Iris pigment epithelial cell (primary cell): ENCODE measurements at places on chromosomes 2 and 18.

GRCh38 chr18:45139478-45139877, 458.8 kb downstream of the SETBP1 start:
- DNase-seq, result no peak

DNA sequence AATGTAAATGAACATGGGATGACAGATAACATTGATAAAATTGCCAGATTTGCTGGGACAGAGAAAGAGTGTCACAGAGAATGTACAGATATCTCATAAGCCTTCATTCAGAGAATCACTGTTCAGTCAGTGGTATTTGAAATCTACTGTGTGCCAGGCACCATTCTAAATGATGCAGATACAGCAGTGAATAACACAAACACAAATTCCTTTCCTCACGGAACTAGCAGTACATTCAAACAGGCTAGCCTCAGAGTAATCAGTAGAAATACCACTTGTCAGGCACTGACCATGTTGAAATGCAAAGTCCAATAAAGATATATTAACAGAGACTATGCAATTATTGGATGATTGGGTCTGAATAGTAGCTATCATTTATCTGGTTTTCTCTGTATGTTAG, 211.0 kb downstream of the RDH14 start:
- DNase-seq, result peak; percentile 36

GRCh38 chr18:50880119-50880465, 1.2 kb downstream of the ME2 start:
- DNase-seq, result no peak

DNA sequence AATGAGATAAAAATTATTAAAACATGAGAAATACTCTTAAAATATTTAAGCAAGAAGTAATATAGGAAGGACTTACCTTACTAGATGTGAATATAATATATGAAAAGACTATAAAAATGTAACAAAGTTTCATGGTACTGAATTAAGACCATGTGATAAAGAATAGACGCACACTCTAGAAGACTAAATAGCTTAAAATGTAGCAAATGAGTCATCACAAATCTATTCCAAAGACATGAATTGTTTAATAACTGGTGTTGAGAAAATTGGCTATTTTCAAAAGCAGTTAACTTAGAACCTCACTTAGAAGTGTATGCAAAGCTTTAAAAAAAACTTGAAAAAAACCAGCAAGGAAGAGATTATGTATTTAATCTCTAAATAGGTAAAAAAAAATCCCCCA, 64.1 kb downstream of the POLE4 start:
- peak; percentile 66 for DNase-seq

DNA sequence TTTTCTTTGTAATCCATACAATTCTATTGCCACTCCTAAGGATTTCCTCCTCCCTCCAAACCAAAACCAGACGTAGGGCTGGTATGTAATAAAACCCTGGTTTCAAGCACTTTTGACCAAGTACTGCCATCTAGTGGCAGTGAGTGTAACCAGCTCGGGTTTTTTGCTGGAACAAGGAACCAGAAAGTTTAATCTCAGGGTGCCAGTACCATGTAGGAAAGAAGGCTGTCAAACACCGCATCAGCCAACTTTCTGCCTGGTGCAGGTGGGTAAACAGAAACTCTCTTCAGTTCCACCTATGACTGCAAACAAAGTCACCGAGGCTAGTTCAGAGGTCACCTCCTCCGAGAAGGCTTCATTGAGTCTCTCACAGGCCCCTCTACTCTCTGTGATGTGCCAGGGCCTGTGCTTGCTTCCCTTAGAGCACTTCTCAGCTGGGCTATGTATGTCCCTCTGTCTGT, 10.2 kb upstream of the THNSL2 start:
- peak; percentile 61 for DNase-seq

- peak; percentile 18 for DNase-seq
Observed at GRCh38 chr2:229489016-229489415, 217.9 kb upstream of the PID1 start.
